Stimulated activated CD8-positive, alpha-beta memory T cell treated with anti-CD3 and anti-CD28 coated beads, Interleukin-2, amount 100 ng/mL, for 48 hours (primary cell): ENCODE measurements at places on chromosomes 1 and 21.
A peak's percentile ranks its signal among the peaks of the same experiment; 100 is the strongest.

- peak; percentile 13 for DNase-seq
Measured at GRCh38 chr1:207495801-207496792, at the start of gene CR1. CR1 (plus strand) TSS chr1:207496157; CDS start chr1:207496268, 111 bp downstream.

DNA sequence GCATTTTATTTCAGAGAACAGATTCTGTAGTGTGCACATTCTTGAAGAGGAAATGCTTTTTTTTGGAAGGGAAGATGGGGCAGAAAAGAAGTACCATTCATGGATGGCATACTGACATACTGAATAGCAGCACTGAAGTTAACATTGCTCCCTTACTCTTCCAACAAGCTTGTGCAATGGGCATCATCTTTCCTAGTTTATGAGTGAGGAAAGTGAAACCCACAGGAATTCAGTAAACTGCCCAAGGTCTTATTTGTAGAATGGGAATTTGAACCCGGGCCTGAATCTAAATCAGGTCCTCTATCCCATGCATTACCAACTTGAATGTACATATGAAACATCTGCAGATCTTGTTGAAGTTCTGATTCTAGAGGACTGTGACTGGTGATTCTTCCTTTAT lies 215.7 kb upstream of the FGGY start:
- no peak for DNase-seq

DNA sequence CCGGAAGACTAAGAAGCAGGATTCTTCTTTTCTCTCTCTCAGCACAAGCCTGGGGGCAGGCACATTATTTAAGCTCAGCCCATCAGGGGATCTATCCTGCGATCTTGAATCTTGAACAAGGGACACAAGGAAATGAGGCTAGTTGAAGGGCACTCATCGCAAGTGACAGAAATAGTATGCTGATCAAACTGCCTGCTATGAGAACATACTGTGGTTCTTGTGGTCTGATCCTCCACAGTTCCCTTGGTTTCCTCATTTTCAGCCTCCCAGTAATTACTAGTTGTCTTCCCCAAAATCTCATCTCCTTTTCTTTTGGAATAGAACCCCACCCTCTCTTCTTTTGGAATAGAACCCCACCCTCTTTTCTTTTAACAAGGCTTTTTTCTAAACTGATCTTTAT lies 6.5 kb downstream of the ANKRD45 start:
- DNase-seq, result no peak

DNA sequence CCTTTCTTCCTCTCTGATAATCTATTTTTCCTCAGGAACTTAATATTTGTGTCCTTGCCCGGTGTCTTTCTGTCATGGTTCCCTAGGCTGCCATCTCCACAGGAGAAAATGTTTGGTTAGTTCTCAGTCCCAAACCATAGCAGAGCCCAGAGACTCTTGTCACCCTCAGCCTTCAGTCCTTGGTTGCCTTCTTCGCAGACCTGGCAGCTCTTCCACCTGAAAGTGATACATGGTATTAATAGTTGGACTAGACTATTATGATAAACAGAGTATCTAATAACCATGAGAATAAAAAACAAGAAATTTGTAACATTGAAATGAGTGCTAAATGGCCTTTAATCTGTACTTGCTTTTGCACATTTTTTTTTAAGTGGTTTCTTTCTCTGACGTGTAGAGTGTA lies 26.5 kb downstream of the PTBP2 start:
- no peak for DNase-seq

- no peak for DNase-seq
Measured at GRCh38 chr1:33429856-33430691, 821 bp downstream of the PHC2 start.

- no peak for DNase-seq
Measured at GRCh38 chr1:199794105-199794863, 233.2 kb upstream of the NR5A2 start.

DNA sequence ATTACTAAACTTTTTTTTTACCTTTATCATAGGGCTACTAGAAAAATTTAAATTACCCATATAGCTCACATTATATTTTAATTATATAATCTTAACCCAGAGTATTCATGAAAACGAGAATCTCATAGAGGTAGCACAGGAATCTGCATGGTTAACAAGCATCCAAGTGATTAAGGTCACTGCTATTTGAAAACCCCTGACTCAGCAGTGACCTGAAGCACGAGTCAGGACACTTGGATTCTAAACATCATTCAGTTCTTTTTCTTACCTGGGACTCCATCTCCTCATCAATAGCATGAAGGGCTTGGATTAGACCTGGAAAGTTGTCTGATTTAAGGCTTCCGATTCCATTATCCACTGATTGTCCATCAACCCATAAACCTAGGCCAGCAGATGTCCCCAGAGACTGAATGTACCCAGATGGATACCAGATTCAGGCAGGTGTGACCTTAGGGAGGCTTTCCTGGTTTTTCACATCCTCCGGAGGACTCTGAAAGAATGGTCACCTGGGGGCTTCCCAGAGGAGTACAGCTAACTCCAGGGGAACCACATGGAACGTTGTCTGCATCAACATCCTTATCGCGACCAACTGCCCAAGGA lies 174.3 kb downstream of the SETD4 start:
- no peak for DNase-seq

DNA sequence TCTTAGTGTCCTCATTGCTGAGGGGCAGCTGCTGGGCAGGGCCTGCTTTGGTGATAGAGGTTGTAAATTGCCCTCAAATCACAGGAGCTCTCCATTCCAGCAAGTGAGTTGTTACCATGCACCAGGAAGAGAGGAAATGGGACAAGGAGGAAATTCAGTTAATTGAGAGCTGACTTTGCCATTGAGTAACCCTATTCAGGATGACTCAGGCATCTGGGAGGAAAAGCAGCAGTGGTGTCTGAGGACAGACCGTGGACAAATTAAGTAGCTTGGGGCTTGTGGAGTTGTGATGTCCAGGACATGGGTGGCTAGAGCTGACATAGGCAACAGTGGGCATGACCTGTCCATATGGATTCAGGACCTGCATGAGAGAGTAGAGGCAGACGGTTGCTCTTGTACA lies 5.9 kb downstream of the ARHGEF10L start:
- no peak for DNase-seq

GRCh38 chr21:14602382-14602958 lies 56.4 kb upstream of the SAMSN1 start:
- DNase-seq, result no peak

GRCh38 chr1:16155537-16156410 lies at the start of gene EPHA2:
EPHA2 (minus strand) TSS chr1:16156069; CDS start chr1:16155932, 137 bp downstream.
- no peak for DNase-seq

DNA sequence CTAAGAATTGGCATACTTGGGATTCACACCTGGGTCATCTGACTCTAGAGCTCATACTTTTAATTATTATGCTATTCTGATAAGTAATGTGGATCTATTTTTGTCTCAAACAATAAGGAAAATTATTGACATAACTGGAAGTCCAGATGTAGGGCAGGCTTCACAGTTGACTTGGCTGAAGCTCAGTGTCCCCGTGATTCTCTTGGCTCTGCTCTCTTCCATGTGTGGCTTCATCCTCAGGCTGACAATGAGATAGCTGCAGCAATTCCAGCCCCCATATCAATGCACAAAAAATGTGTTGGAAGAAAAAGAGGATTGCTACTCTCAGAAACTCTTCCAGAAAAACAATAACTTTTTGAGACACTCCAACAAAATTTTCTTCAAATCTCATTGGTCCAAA lies 23.8 kb downstream of the HSD11B1 start:
- DNase-seq, result no peak

- no peak for DNase-seq
Measured at GRCh38 chr1:55155522-55155921, 59.6 kb downstream of the USP24 start.

GRCh38 chr1:14926818-14927575 lies 226.6 kb upstream of the TMEM51 start:
- DNase-seq, result no peak

GRCh38 chr1:109158433-109158832 lies 44.5 kb downstream of the ELAPOR1 start:
- no peak for DNase-seq

GRCh38 chr21:46248422-46248782 lies 19.8 kb upstream of the LSS start:
- DNase-seq, result no peak

- DNase-seq, result no peak
Measured at GRCh38 chr1:63882048-63882704, 108.4 kb downstream of the ROR1 start.

DNA sequence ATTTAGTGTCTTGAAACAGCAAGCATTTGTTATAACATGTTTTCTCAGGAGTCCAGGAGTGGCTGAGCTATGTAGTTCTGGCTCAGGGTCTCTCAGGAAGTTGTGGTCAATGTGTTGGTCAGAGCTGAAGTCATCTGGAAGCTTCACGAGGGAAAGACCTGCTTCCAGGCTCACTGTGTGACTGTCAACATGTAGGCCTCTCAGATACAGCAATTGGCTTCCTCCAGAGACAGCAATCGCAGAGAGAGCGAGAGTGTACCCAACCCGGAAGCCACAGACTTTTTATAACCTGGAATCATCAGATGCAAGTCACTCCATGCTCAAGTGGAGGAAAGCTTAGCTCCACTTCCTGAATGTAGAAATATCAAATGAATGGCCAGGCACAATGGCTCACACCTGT lies 40.9 kb downstream of the TNFRSF9 start:
- no peak for DNase-seq

GRCh38 chr1:173190101-173190936 lies 16.8 kb downstream of the TNFSF4 start:
- no peak for DNase-seq

GRCh38 chr1:4745560-4745959 lies 91.2 kb downstream of the AJAP1 start:
- DNase-seq, result no peak

- no peak for DNase-seq
Measured at GRCh38 chr1:100700586-100700985, 19.0 kb upstream of the VCAM1 start.

GRCh38 chr1:86455073-86455472 lies 13.7 kb upstream of the CLCA1 start:
- DNase-seq, result no peak

DNA sequence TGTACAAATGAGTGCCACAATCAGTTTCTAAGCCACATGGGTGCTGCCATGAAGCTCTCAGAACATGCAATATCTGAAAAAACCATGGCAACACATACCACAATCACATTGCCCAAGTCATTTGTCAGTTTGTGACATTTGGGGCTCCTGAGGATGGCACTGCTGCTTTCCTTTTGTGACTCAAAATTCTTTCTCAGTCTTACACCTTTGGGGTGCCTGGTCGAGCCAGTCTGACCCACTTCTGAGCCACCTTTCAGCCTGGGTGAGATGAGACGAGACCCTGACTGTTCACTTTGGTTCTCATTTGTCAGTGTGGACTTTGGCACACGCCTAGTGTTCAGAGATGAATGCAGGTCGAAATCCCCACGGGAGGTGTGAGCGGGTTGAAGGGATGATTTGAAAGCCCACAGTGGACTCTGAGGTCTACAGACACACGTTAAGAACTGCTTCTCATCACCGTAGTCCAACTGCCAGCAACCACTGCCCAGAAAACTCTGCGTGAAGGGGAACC lies 8.0 kb downstream of the BATF3 start:
- DNase-seq, result no peak

DNA sequence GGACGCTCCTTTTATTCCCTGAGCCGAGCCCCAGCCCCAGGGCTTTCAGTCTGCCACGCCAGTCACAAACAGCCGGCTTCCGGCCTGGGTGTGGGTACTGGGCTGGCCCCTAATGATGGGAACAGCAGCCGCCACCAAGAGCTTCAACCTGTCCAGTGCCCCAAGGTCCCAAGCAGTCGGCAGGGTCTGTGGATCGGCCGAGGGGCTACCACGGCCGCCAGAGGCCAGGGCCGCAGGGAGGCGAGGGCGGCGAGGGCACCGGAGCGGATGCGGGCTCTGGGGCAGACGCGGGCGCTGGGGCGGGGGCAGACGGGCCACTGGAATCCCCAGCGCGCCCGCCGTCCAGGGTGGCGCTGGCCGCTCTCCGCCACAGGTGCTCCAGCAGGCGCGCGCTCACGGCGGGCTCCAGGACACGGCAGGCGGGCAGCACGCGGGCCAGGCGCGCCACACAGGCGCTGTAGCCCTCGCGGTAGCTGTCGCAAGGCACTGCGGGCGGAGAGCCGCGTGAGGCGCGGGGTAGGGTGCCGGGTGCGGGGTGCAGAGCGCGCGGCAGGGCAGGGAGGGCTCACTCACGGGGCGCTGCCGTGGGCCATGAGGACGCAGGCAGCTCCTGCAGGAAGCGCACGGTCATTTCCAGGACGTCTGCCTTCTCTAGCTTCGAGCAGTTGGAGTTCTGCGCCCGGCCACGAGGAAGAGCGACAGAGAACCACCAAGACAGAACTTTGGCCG lies 887 bp downstream of the HES2 start:
- no peak for DNase-seq

DNA sequence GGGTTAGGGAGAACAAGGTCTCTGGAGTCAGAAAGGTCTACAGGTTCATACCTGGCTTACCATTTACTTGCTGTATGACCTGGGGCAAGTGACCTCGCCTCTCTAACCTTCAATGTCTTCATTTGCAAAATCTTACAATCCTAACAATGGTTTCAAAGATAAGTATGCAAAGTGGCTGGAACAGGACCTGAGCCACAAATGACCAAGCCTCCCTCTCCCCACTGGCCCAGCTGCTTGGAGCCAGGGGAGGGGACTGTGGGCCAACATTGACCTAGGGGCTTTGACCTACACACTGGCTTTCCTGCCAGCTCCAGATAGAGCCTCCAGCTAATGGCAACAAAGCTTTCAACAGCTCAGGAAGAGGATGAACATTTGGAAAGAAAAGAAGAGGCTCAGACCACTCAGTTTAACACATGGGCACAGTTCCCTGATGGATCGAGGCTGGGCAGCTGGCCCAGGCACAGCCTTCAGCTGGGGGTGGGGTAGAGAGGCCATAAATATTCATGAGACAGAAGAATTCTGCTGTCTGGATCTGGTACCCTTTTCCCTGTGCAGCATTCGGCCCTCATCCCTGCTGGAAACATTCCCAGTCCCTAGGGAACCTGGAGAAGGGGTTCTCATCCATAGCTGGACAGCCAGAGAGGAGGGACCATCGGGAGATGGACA lies 12.9 kb downstream of the PTAFR start:
- no peak for DNase-seq

- no peak for DNase-seq
Measured at GRCh38 chr1:196180847-196181593, 427.2 kb downstream of the KCNT2 start.

DNA sequence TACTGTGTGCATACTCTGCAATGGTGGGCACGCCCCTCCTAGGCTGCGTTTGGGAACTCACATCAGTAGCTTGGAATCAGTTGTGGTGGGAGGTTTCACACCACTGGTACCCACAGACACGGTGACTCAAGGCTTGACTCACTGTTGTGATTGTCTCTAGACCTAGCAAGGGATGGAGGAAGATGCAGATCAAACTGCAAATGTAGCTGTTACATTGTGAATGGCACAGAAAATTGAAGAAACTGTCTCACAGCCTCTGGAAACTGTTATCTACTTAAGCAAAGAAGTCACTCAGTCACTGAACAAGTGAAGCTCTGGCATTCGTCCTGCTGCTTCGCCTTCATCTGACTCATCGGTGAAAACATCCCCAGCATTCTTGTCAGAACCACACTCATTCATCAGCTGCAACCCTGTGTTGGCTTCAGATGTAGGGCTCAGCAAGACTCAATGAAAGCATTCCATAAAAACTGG lies 59.5 kb downstream of the POFUT2 start:
- DNase-seq, result peak; percentile 62

- no peak for DNase-seq
Measured at GRCh38 chr1:17941431-17942189, 166.0 kb upstream of the IGSF21 start.
